ENCODE measurements at places on chromosomes 12 and 14. TPM values are rescaled to one million over a fixed set of nuclear protein-coding genes. Genes with fewer than 3 reads are reported as not detected.

Gene NYNRIN
- 0.12 TPM for total RNA-seq

GRCh38 chr12:98998697-98999299 lies 353.7 kb downstream of the APAF1 start:
- DNase-seq = peak; percentile 38

DNA sequence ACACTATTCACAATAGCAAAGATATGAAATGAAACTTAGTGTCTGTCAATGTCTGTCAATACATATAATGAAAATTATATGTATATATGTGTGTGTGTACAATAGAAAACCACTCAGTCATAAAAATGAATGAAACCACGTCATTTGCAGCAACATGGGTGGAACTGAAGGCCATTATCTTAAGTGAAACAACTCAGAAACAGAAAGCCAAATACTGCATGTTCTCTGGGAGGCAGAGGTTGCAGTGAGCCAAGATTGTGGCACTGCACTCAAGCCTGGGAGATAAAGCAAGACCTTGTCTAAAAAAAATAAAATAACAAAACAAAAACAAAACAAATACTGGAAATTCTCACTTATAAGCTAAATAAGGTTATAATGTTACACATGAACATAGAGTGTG lies 16.7 kb upstream of the E2F7 start:
- no peak for DNase-seq

- no peak for DNase-seq
Measured at GRCh38 chr12:62215506-62215905, 44.7 kb upstream of the USP15 start.

GRCh38 chr12:132398386-132398991 lies 69.1 kb upstream of the GALNT9 start:
- DNase-seq = no peak
